ENCODE measurements at places on chromosomes 7 and 10.

GRCh38 chr7:130112093-130112492, 41.8 kb downstream of the KLHDC10 start:
- no peak for DNase-seq

GRCh38 chr10:94583124-94583523, 37.5 kb downstream of the HELLS start:
- no peak for DNase-seq

DNA sequence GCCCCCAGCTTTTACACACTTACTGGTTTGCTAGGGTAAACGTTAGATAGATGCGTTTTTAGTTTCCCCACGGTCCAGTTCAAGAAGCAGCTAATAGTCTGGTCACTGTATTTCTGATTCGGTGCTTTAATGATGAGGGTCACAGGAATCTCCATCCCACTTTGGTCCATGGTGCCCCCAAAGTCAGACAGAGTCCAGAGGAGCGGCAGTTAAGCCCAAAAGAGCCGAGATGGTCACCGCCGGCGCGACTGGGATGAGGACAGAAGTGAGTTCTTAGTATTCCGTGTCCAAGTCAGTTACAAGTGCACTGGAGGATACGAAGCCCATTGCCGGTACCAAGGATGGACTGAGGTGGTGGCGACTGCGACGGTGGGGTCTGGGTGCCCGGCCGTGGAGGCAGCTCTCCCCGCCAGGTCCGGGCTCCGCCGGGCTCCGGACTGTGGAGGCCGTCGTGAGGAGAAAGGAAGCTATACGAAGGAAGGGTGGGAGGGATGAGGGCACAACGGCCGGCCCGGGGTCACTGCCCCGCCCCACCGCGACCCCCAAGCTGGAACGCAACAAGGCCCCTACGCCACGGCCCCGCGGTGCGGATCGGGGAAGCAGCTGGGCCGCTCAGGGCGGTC, 663 bp downstream of the HERPUD2 start:
- no peak for DNase-seq

- no peak for DNase-seq
These were observed 31.8 kb downstream of the CHST3 start for GRCh38 chr10:71995887-71996575.

GRCh38 chr10:13700473-13701144, 113.8 kb downstream of the PRPF18 start:
- no peak for DNase-seq

GRCh38 chr10:123146013-123146893, 1.7 kb upstream of the HMX2 start:
- no peak for DNase-seq

GRCh38 chr7:99267481-99267840, 5.2 kb upstream of the MYH16 start:
- DNase-seq = no peak

DNA sequence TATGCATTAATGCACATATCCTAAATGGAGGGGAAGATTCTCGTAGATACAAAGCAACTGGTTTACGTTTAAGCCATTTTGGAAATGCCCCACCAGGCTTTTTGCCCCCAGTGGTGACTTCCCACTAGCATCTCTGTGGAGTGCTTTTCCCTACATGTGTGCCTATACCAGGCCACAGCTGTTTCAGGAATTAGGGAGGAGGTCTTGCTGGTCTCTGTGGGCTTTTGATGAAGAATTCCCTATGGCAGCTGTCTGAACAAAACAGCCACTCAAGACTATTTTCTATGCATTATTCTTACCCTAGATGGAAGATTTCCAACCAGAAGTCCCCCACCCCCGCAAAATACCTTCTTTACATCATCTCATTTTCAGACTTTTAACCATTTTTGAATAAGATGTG, 52.0 kb upstream of the NMT2 start:
- no peak for DNase-seq

DNA sequence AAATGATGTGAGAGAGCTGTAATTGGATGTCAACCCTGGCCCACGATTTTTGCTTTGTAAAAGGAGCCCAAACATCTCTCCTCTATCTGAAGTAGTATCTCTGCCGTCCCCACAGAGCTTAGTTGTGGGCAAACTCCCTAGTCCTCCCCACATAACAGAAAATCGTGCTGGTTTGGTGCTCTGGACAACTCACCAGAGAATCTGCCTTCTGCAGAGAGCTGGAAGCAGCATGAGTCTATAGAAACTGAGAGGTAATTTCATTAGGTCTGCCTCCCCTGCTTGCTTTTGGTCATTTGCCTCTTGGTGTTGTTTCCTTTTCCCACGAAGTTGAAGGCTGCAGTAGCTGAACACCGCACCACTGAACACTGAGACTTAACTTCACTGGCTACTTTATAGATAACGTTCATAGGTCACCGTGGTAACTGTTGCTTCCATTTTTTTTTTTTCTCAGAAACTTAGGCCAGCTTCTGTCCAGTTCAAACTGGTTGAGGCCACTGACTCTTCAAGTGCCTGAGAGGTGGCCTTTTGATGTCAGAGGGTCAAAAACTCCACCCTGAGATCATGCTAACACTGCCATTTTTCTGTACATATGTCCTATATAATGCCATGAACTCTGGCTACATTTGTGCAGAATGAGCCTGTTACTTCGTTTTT, 3.3 kb upstream of the CDCA7L start:
- no peak for DNase-seq

GRCh38 chr7:17989546-17989945, 38.1 kb downstream of the PRPS1L1 start:
- DNase-seq = no peak

DNA sequence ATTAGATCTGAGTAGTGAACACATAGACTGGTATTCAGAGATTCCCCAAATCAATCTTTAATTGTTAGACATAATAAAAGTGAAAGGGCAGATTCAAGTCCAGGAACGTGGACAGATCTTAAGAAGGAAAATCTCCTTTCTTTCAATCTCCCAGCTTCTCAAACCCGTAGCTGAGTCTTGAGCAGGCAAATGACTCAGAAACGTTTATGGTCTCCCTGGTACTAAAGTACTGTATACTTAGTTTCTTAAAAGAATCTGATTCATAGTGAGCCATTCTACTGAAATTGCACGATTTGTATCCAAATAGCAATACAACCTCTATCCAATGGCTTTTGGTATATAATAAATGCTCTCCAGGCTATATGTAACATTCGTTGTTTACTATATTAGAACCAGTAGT, 140.4 kb upstream of the RHEB start:
- DNase-seq = no peak

GRCh38 chr10:110285501-110285900, 19.2 kb downstream of the SMNDC1 start:
- DNase-seq = no peak

GRCh38 chr10:103632247-103632642, 138.7 kb downstream of the NEURL1 start:
- DNase-seq = no peak

DNA sequence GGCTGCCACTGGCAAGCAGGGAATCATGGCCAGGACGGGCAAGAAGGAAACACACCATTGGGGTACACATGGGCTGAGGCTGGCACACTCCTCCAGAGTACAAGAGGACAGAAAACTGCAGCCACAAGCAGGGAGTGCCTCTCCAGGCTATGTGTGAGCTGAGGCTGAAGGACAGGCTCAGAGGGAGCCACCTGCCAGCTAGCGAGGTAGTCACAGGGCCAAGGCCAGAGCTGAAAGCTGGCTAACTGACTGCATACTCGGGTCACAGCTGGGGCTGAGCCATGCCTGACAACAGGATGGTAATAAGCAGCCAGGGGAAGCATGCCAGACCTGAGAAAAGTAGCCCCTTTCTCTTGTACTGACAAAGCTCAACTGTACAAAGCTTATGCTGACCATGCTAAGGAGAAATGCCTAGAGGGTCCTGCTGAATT, 52.0 kb downstream of the KIF5B start:
- DNase-seq = no peak

GRCh38 chr7:123494193-123494796, 40.1 kb downstream of the IQUB start:
- peak; percentile 54 for DNase-seq

- no peak for DNase-seq
These were observed 232.8 kb downstream of the KCNMA1 start for GRCh38 chr10:77404810-77405209.

- DNase-seq = no peak
These were observed 905.0 kb downstream of the LRMDA start for GRCh38 chr10:76336213-76336963.

DNA sequence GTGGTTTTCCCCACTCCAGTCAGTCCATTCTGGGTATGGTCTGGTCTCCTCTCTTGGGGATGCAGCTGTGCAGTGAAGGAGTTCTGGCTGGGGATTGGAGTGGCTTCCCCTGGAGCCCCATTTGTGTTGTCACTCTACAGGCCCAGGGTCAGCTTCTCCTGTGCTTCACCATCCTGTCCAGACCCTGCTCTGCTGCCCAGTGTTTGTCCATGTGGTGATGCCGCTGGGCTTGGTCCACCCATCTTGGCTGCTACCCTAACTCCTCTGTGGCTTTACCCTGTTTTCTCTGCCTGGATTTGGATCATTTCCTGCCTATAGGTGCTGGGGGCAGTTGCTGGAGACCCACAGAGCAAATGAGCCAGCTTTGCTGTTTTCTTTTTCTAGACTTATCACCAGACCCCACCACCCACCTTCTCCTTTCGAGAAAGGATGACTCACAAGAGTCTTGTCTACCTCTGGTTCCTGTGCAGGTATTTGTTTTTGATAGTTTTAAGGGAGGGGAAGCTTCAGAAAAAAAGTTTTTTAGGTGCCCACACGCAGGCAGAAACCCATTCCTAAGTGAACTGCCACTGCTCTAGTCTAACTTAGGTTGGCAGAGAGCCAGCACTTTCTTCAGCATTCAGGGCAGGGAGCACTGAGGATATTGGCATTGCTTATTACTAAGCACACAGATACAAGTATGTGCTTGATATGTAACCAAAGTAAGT, 8.5 kb downstream of the ZDHHC16 start:
- peak; percentile 52 for DNase-seq

DNA sequence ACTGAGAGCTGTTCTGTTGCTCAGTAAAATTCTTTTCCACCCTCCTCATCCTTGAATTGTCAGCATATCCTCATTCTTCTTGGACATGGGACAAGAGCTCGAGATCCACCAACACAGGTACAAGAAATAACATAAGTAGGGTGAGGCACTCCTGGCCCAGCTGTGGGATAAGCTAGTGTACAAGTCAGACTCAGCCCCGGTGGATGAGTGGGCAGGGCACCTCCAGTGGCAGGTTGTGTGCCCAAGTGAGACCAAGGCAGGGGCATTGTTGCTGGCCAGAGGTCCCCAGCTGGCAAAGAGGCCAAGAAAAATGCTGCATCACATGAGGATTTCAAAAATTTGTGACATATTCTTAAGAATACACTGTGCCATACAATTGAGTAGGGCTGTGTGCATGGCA, 402.0 kb upstream of the ZWINT start:
- no peak for DNase-seq
